ENCODE measurements at places on chromosomes 11 and 22.

DNA sequence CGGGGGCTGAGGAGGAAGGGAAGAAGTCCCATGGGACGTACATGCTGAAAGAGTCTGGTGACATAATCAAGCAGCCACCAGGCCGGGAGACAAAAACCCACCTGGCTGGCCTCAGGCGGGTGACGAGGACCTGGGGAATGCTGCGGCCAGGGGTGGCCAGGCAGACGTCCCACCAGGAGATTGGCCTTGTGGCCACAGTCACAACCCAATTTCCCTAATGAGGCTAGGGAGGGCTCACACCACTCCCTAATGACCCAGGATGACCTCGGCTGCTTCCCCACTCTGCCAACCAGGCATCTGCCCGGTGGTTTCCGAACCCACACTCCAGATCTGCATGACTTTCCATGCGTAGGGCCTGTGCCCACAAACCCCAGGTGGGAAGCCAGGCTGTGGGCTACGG, 66.9 kb downstream of the SCUBE1 start:
- no peak for DNase-seq

DNA sequence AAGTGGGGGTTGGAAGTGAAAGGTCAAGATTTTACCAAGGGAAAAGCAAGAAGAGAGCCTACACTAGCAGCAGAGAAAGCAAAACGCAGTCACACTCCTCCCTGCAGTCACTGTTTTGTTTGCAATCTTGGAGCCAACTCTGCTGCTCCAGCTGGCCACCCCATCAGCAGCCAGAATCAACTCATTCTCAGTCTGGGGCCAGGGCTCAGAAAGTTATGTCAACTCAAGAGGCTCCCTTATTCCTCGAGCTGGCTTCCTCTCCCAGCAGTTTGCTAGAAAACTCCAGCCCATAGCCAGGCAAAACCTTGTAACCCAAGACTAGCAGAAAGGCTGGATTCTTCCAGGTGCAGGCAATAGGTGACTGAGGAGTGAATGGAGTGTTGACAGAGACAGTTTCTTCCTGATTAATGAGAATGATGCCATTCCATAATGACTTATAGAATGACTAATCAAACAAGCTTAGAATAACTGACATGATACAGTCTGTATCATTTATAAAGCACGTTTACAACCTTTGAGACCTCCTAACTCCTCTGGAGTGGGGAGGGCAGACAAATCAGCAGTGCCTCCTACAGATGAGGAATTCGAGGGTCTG, 53.4 kb downstream of the P4HA3 start:
- DNase-seq = no peak

GRCh38 chr11:80146232-80146631, 705.4 kb upstream of the TENM4 start:
- peak; percentile 94 for DNase-seq

DNA sequence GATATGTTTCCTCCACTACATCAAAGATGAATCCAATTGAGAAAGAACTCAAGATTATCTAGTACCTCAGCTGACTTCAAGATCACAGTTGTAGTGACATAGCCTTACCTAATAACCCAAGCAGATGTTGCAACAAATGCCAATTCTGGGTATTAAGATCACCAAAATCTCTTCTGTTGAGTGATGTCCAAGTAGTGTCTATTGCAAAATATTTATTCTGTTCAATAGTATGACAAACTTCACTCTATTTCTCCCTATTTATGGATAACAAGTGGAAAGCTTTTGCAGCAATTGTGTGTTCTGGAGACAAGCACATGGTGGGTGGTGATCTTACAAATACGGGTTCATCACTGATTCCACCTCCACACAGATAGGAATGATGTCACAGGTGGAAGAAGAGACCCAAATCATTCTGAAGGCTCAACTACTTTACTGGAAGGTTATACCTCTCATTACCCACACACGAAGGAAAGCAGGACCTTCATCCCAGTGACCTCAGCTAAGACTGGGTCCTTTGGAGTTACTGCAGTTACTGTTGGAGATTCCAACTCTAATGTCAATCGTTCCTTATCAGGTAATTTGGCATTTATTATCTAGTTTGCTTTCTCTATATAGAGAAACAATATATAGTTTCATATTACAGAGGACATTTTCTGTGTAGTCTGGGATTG, 72.0 kb downstream of the CD44 start:
- DNase-seq = no peak

DNA sequence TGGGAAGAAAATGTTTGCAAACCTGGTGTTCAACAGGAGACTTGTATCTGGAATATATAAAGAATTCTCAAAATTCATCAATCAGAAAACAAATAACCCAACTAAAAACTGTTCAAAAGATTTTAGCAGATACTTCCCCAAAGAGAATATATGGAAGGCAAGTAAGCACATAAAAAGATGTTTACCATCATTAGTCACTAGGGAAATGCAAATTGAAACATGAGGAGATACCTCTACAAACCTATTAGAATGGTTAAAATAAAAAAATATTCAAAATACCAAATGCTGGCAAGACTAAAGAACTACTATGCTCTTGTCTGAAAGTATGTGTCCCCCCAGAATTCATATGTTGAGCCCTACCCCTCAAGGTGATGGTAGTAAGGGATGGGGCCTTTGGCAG, 8.6 kb downstream of the EXPH5 start:
- DNase-seq = peak; percentile 44

Measured in NCI-H526 (cell line).